ENCODE measurements at places on chromosomes 12 and 14. TPM values are rescaled to one million over a fixed set of nuclear protein-coding genes. Genes with fewer than 3 reads are reported as not detected.

The LMNTD1 gene
- not detected for total RNA-seq

The ABCC9 gene
- total RNA-seq = not detected

The IFT43 gene
- 7.6 TPM for total RNA-seq

The SERPINA5 gene
- not detected for total RNA-seq

DNA sequence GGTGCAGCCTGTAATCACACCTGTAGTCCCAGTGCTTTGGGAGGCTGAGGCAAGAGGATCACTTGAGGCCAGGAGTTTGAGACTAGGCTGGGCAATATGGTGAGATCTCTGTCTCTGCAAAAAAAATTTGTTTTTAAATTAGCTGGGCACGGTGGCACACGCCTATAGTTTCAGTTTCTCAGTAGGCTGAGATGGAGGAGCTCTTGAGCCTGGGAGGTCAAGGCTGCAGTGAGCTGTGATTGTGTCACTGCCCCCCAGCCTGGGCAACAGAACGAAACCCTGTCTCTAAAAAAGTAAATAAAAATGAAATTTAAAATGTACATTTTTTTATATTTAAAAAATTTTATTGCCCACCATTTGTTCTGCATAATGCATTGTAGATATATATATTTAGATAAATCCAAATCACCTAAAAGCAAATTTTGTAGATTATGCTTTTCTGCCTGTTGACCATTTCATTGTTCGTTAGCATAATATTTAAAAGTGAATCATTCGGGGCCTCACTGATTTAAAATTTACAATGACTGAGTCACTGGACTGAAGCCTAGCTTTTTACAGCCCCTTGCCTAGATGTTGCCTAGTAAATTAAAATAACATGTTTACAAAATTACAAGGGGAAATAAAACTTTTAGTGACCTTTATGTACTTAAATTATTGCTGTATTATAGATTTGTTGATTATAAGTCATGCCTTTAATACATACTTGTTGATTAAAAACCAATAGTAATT, 87.9 kb downstream of the USP15 start:
- no peak for DNase-seq
- no peaks in the 10 kb centered on the region for H3K27me3 ChIP-seq
- H3K4me3 ChIP-seq = no peak overlapping the region
- peaks cover 40% of the 10 kb centered on the region for H3K36me3 ChIP-seq
- no peak overlapping the region for H3K27ac ChIP-seq
- H3K4me1 ChIP-seq = peaks cover 26% of the 10 kb centered on the region

GRCh38 chr12:97753332-97753731, 290.7 kb downstream of the RMST start:
- no peaks in the 10 kb centered on the region for H3K4me1 ChIP-seq
- H3K27ac ChIP-seq = no peak overlapping the region
- no peaks in the 10 kb centered on the region for H3K36me3 ChIP-seq
- H3K27me3 ChIP-seq = no peaks in the 10 kb centered on the region
- no peak for DNase-seq

GRCh38 chr14:90491911-90492531, 95.2 kb downstream of the CALM1 start:
- no peaks in the 10 kb centered on the region for H3K4me1 ChIP-seq
- H3K27me3 ChIP-seq = no peaks in the 10 kb centered on the region
- H3K27ac ChIP-seq = no peak overlapping the region
- no peak for DNase-seq
- no peak overlapping the region for H3K4me3 ChIP-seq

DNA sequence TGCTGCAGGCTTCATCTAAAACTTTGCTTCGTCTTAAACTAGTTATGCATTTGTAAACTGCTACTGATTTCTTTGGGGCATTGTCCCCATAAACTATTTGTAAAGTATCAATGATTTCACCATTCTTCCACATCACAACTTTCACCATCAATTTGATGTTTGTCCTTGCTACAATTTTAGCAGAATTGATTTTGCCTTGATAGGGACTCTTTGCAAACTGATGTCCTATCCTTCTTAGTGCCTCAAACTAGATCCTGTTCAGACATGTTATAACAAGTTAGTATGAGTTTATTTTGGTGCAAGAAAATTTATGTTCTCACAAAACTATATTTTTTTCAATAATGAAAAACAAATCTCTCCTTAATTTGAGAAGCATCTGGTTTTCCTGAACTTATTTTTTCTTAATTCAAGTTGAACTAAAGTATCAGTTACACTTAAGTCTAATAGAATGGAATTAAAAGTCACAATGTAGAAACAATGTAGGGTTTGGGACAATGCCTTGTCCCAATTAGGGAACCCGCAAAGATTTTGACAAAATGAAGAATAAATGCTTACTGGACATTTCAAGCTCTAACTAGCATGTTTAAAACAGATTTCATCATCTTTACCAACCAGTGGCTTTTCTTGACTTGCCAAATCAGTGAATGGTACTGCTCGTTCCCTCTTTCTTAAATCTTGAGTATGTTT, 10.1 kb upstream of the ARID4A start:
- no peak for DNase-seq
- peaks cover 65% of the 10 kb centered on the region for H3K4me1 ChIP-seq
- H3K36me3 ChIP-seq = peaks cover 68% of the 10 kb centered on the region
- H3K27me3 ChIP-seq = no peaks in the 10 kb centered on the region
- H3K4me3 ChIP-seq = no peak overlapping the region

DNA sequence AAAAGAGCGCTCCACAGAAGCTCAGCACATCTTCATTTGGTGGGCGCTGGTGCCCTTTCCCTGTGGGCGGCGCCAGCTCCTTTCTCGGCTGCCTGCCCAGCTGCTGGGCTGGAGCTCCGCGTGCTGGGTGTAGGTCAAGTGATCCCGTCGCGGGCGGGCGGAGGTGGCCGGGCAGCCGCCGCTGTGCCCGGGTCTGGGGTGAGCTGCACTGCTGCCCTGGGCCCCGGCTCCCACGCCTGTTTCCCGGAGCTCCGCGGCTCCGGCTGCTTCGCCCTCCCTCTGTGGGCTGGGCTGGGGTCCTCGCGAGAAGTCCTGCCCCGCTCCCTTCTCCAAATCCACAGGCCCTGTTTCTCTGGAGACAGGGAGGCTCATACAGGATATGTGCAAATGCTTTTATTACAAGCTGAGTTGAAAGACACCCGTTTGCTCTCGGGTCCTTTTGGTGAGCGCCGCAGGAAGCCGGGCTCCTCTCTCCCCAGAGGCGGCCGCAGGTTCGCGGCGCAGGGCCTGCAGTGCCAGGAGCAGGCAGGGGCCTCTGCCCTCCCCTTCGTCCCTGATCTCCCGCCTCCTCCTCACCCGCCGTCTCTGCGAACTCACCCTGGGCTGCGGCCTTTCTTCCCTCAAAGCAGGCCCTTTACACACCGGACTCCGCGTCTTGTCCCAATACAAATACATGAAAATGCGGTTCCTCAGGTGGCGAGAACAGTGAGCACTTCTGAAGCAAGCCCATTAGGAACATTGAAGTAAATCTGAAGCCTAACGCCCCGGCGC, 67.8 kb upstream of the CAPRIN2 start:
- peak overlapping the region; percentile 69 for H3K4me3 ChIP-seq
- no peaks in the 10 kb centered on the region for H3K36me3 ChIP-seq
- H3K27me3 ChIP-seq = peaks cover 46% of the 10 kb centered on the region
- no peak overlapping the region for H3K27ac ChIP-seq
- peaks cover 9% of the 10 kb centered on the region for H3K4me1 ChIP-seq

GRCh38 chr14:31966896-31967668, 110.0 kb upstream of the ARHGAP5 start:
- no peak for DNase-seq
- H3K27ac ChIP-seq = no peak overlapping the region
- no peak overlapping the region for H3K4me3 ChIP-seq

- no peaks in the 10 kb centered on the region for H3K4me1 ChIP-seq
- H3K27ac ChIP-seq = no peak overlapping the region
- peaks cover 2% of the 10 kb centered on the region for H3K27me3 ChIP-seq
- H3K36me3 ChIP-seq = no peaks in the 10 kb centered on the region
Observed at GRCh38 chr14:31484754-31485153, 3.1 kb downstream of the GPR33 start.
